ENCODE measurements at places on chromosomes 16 and 17. TPM values are rescaled to one million over a fixed set of nuclear protein-coding genes. Genes with fewer than 3 reads are reported as not detected.

Gene SAMD14
- 21.5 TPM for total RNA-seq

GRCh38 chr16:17149904-17150483, 320.8 kb downstream of the XYLT1 start:
- no peak overlapping the region for H3K4me3 ChIP-seq
- no peak overlapping the region for H3K27ac ChIP-seq
- no peaks in the 10 kb centered on the region for H3K27me3 ChIP-seq
- H3K36me3 ChIP-seq, result no peaks in the 10 kb centered on the region

GRCh38 chr17:10394201-10394887, 21.5 kb upstream of the MYH13 start:
- no peak overlapping the region for H3K4me3 ChIP-seq
- no peaks in the 10 kb centered on the region for H3K36me3 ChIP-seq
- H3K4me1 ChIP-seq, result no peaks in the 10 kb centered on the region

Gene KRT36
- total RNA-seq, result not detected

DNA sequence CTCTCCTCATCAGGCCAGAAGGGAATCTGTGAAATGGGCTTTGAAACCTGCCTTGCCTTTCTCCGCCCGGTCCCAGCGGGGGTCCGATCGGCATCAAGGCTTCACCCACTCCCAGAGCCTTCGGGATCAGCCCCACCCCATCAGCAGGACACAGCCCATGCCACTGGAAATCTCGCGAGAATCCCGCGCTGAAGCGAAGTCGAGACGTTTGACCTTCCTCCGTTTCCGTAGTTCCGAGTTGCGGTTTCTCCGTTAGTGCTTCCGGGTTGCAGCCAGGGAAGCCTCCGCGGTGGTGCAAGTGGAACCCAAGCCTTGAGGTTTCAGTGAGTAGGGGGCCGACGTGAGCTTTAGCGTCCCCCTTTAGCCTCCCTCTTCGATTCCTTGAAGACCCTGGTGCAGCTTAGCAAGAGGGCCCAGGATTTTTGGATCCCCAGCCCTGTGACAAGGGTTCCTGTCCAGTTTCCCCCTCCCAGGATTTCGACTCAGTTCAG, at the start of gene COASY:
Gene COASY, plus strand, starts transcription at position 252 of the 491 bp plus-strand sequence. CDS start 475 bp downstream, outside the sequence.
- H3K27me3 ChIP-seq, result no peaks in the 10 kb centered on the region
- DNase-seq, result peak; percentile 97
- H3K36me3 ChIP-seq, result peaks cover 21% of the 10 kb centered on the region
- peaks cover 36% of the 10 kb centered on the region for H3K4me1 ChIP-seq
